ENCODE measurements at places on chromosomes 11 and 22.

DNA sequence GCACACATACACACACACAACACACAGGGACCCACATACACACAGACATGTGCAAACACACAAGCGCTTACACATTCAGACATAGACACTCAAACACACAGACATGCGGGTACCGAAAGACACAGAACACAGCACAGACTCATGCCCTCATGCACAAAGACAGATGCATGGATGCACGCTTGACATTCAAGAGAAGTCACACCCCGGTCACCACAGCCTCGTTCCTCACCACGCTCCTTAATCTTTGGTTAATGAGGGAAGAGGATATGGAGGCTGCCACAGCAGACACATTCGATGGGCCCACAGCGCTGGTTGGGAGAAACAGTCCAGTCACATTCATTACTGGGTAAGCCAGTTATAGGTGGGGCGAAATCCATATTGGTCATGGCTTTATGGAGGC lies 51.9 kb upstream of the EIF3D start:
- no peak for DNase-seq

DNA sequence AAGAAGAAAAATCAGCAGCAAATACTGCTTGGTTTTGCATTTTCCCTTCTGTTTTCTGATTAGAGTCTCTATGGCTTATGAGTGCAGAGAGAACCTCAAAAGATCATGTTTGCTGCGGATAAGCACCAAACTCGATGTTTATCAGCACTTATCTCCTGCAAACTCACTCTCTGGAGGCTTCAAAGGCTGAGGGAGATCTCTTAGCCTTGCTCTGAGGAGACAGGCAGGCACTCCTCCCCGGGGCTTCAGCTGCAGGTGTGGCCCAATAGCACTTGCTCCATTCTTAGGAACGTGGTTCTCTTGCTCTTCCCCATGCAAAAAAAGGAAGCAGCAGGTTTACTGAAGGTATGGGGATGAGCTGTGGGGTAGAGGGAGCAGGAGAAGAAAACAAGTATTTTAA lies 45.1 kb downstream of the FLI1 start:
- DNase-seq: no peak

DNA sequence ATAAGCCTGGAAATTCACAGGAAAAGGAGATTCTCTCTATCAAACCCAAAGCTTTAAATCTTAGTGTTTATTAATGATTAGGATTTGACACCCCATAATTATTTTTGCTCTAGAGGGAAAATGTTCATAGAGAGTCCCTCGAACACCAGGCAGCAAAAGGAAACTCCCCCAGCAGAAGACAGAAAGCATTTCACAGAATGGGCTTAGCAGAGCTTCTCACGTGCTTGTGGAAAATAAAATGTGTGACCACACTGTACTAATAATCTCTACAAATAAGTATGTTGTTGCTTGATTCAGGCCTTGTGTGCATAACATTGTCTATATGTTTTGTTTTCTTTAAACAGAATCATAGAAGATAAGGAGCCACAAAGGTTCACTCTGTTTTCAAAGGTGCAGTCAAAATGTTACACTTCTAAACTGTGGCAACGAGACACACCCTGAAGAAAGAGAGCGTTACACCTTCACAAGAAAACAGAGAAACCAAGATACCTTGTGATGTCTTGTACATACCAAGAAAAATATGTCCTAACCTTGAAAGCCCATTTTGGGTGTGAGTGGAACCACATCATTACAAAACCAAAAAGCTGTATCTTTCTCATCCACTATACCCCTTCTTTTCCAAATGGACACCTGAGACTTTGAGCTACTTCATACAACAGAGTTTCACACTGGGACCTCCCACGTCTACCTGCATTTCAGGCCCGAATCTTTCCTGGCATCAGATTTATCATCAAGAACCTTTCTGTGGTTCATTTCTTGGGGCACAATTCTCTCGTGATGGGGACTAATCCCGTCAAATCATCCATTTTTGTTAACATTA lies 282.5 kb downstream of the ETS1 start:
- DNase-seq: no peak

DNA sequence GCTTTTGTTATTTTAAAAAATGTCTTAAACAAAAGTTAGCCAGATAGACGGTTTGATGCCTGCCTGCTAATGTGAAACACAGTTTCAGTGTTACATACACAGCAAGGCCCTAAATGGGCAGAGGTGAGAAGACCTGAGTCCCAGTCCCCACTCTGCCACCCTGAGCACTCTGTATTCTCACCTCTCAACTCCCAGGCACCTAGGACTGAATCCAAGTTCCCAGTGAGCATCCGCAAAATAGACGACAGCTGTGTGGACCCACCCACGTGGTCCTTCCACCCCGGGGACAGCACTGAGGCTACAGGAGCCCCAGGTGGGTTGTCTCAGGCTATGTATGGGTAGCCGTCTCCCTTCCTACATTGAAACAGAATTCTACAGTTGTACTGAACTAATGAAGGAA lies 111.5 kb downstream of the RPL27A start:
- no peak for DNase-seq

GRCh38 chr11:17898071-17898470 lies 114.8 kb downstream of the SERGEF start:
- DNase-seq: no peak

- DNase-seq: no peak
Measured at GRCh38 chr11:118265954-118266353, 1.9 kb upstream of the MPZL2 start.

DNA sequence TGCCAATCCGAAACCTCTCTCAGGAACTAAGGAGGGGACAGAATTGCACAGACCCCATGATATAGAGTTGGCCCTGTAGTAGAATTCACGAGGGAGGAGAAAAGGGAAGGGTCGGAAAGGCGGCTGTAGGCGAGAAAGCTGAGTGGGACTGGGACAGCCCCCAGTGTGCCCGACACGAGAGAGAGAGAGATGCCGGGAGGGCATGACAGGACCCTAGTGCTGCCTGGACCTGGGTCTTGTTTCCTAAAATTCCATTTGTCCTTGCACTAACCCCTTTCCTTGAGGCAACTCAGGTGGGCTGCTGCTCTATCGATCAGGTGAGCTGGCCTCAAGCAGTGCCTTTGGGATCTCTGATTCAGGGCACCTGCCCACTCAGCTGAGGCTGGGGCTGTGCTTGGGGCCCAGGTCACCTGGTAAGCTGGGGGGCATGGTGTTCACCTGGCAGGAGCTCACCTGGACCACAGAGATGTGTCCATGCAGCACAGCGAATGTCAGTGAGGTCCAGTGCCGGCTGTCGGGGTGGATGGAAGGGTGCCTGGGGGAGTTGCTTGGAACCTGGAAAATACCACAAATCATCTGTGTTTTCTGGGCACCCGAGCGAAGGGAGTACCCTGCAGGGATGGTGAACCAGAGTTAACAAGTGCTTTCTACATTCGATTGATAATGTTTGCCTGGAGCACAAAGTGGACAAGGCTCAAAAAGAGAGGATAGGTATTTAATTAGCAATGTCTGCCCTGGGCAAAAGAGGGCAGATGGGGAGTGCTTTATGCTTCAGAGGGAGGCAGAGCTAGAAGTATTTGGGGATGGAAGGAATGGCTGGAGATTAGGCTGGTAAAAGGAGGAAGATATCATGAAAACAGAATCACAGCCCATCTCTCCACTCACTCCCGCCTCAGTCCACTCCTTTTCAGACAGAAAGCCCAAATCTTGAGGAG lies 61.6 kb downstream of the NAT10 start:
- DNase-seq: no peak

GRCh38 chr22:44982445-44982844 lies 27.4 kb downstream of the PHF21B start:
- no peak for DNase-seq

DNA sequence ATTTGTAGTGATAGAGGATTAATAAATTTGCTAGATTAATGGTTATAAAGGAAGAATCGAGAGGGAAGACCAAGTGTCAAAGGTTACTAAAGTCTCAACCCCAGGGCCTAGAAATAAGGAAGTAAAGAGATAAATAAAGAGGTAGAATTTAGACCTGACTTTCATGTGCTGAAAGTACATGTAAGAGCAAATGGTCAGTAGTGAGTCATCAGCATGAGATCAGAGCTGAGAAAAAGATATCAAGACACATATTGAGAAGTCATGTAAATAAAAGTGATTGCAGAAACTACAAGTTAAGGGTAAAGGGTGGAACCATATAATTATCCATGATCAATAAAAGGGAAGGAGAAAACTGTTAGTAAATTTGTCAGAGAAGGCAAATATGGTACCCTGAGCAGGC lies 1.4 kb upstream of the OR8B8 start:
- DNase-seq: peak; percentile 1

- peak; percentile 92 for DNase-seq
Measured at GRCh38 chr22:36010882-36011281, 17.7 kb downstream of the RBFOX2 start.

- no peak for DNase-seq
Measured at GRCh38 chr11:116418388-116419041, 354.3 kb downstream of the BUD13 start.

DNA sequence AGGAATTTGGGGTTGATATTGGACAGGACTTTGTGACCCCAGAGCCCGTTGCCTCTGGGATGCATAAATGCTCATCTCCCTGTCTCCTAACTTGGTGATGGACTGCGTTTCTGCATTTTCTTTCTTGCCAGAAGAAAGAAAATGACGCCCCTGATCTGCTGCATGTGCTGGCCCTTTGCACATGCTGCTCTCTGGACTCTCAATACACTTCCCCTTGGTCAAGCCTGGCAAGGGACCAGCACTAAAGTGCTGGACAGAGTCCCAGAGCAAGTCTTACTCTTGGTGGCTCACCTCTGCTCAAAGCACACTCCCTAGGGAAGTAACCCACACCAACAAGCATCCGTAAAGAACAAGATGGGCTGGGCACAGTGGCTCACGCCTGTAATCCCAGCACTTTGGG lies 40.7 kb downstream of the MYH9 start:
- DNase-seq: no peak

DNA sequence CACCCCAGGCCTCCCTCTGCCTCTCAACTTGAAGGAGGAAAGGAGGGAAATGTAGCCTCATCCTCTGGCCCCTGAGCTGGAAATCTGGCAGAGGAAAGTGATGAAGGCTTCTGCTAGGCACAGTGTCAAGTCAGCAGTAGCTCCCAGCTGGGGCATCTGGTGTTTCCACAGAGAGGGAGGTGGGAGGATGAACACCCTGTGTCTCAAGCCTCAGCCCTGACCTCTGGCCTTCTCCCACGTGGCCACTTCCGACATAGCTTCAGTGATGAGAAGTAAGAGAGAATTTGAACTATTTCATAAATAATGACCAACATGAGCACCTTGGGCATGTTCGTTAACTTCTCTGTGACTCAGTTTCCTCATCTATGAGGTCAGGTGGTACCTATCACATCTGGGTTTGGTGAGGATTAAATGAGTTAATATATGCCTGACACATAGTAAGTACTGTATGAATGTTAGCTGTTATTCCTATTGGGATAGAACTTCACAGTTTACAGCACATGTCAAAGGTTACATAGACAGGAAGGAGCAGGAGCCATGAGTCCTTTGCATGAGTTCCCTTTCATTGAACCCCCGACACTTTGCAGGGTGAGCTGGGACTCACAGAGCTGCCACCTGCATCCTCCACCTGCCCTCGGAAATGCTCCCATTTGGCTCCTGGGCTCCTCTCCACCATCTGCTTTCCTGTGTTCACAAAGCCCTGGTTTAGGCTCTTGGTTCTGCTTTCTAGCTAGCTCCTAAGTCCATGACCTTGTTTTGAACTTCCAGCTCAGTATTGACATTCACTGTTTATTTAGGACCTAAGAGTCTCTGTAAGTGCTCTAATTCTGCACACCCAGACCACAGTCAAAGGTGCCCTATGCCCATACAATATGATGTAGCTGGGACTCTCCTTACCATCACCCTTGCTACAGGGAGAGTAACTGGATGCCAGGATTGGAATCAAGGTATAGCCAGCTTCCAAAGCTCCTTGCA lies 61.7 kb downstream of the CSNK2A3 start:
- no peak for DNase-seq

GRCh38 chr11:74417379-74417804 lies 19.2 kb upstream of the PGM2L1 start:
- peak; percentile 58 for DNase-seq

- DNase-seq: no peak
Measured at GRCh38 chr11:127233998-127234397, 233.4 kb upstream of the KIRREL3 start.

DNA sequence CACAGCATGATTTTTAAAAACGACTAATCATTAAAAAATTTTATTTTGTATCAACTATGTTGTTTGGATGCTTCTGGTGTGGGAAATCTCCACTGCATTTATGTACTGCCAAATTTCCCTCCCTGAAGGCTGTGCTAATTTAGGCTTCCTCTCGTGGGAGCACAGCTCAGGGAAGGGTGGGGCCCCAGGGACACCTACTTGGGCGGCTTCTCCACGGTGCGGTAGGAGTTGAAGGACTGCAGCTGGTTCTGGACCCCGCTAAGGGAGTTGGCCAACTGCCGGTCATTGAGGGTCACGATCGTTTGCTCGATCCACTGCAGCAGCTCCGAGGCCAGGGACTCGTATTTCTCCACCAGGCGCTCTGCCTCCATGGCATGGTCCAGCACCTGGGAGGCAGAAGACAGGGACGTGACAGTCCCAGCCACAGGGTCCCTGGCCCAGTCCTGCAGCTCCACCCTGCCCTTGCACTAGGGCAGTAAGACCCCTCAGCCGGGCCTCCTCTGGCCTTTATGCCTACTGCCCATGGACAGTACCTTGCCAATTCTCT lies 18.6 kb downstream of the SPTBN2 start:
- no peak for DNase-seq

GRCh38 chr11:1650918-1651262 lies 21.3 kb downstream of the KRTAP5-5 start:
- no peak for DNase-seq

GRCh38 chr22:35846804-35847203 lies 129.1 kb downstream of the APOL5 start:
- no peak for DNase-seq

- no peak for DNase-seq
Measured at GRCh38 chr11:78825591-78826020, 250.9 kb upstream of the NARS2 start.

GRCh38 chr22:47205554-47205953 lies 443.1 kb downstream of the TBC1D22A start:
- DNase-seq: no peak

DNA sequence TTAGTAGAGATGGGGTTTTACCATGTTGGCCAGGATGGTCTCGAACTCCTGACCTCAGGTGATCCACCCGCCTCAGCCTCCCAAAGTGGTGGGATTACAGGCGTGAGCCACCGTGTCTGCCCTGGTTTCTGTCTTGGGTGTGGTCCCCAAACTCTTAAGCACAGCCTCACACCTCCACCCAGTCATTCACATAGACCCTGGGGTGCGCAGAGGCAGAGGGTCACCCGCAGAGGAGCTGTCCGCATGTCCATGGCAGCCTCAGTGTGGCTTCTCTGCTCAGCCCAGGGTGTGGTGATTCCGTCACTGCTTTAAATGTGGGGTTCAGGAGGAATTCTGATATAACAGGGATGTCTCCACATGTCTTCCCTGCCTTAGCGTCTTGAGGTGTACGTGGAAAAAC lies 48.5 kb upstream of the PRODH start:
- no peak for DNase-seq
